ENCODE measurements at places on chromosomes 2 and 18. TPM values are rescaled to one million over a fixed set of nuclear protein-coding genes. Genes with fewer than 3 reads are reported as not detected.
A peak's percentile ranks its signal among the peaks of the same experiment; 100 is the strongest.

- no peak for DNase-seq
Observed at GRCh38 chr2:62870966-62871365, 165.5 kb downstream of the EHBP1 start.

GRCh38 chr18:76359909-76360308 lies 135.1 kb downstream of the ZNF516 start:
- DNase-seq, result no peak

DNA sequence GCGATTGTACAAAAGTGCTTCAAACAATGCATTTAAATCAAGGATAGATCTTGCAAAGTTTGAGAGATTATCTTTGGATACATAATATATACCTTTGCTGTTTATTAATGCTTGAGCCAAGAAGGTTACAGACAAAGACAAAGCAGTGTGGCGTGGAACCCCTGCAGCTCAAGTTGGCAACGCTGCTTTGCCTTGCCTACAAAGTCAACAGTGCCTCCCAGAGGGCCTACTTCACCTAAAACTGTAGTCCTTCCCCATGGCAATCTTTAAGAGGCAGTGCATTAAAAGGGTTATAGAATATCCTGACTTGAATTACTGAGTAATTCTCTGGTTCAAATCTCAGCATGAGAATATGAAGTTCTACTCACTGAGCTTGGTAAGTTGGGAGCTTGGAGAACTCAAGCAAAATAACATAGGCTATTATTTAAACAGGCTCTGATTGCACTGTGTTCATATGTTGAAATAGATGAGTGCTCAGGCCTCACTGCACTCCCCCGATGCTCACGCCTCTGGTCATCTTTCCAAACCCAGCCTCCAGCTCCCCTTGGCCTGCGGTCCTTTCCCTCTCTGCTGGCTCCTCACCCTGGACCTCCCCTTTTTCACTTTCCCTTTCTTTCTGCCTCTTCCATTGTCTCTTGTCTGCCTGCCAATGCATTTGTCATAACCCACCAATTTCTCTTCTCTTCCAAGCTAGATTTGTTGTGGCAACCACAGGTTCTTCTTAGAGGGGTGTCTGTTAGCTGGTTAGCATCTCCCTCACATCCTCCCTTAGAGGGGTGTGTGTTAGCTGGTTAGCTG lies 96.5 kb downstream of the MYT1L start:
- peak; percentile 44 for DNase-seq

Gene ANKRD62
- total RNA-seq, result not detected

- DNase-seq, result no peak
Observed at GRCh38 chr18:14914121-14914520, 166.1 kb downstream of the ANKRD30B start.

- no peak for DNase-seq
Observed at GRCh38 chr2:130749078-130749477, 6.3 kb upstream of the AMER3 start.

- no peak for DNase-seq
Observed at GRCh38 chr2:135555311-135555710, 24.0 kb downstream of the R3HDM1 start.

Gene COL6A3
- 465 TPM for total RNA-seq
